Natural killer cell treated with Interleukin-12 subunit alpha and Interleukin-12 subunit beta and Interleukin-15 and Interleukin-18, amount 100 ng/mL, for 72 hours (primary cell): ENCODE measurements at places on chromosomes 5 and 9. TPM values are rescaled to one million over a fixed set of nuclear protein-coding genes. Genes with fewer than 3 reads are reported as not detected.

GRCh38 chr5:114360357-114360756 lies 1.5 kb upstream of the KCNN2 start:
- no peak for DNase-seq
- no peak overlapping the region for H3K4me3 ChIP-seq
- H3K27me3 ChIP-seq, result peaks cover 19% of the 10 kb centered on the region
- H3K4me1 ChIP-seq, result no peaks in the 10 kb centered on the region
- H3K27ac ChIP-seq, result no peak overlapping the region
- no peaks in the 10 kb centered on the region for H3K36me3 ChIP-seq

DNA sequence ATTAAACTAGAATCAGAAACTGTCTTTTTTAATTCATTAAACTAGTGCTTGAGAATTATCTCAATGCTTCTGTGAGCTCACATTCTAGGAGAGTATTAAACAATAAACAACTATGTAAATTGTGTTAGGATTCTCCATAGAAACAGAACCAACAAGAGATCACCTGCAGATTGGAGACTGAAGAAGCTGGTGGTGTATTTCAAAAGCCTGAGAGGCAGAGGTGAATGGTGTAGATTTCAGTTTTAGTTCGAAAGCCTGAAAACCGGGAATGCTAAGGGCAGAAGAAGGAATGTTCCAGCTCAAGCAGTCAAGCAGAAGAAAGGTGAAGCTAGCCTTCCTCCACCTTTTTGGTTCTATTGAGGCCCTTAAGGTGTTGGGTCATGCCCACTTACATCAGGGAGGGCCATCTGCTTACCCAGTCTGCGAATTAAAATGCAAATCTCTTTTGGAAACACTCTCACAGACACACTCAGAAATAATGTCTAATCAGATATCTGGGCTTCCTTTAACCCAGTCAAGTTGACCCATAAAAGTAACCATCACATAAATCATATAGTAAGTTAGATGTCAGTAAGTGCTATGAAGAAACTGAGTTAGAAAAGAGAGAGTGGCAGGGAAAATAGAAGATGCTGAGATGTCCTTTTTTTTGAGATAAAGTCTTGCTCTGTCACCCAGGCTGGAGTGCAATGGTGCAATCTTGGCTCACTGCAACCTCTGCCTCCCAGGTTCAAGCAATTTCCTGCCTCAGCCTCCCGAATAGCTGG lies 291.5 kb downstream of the ARRDC3 start:
- H3K27ac ChIP-seq, result no peak overlapping the region
- H3K36me3 ChIP-seq, result no peaks in the 10 kb centered on the region
- H3K4me1 ChIP-seq, result peaks cover 18% of the 10 kb centered on the region
- DNase-seq, result no peak
- H3K4me3 ChIP-seq, result no peak overlapping the region
- H3K27me3 ChIP-seq, result no peaks in the 10 kb centered on the region

DNA sequence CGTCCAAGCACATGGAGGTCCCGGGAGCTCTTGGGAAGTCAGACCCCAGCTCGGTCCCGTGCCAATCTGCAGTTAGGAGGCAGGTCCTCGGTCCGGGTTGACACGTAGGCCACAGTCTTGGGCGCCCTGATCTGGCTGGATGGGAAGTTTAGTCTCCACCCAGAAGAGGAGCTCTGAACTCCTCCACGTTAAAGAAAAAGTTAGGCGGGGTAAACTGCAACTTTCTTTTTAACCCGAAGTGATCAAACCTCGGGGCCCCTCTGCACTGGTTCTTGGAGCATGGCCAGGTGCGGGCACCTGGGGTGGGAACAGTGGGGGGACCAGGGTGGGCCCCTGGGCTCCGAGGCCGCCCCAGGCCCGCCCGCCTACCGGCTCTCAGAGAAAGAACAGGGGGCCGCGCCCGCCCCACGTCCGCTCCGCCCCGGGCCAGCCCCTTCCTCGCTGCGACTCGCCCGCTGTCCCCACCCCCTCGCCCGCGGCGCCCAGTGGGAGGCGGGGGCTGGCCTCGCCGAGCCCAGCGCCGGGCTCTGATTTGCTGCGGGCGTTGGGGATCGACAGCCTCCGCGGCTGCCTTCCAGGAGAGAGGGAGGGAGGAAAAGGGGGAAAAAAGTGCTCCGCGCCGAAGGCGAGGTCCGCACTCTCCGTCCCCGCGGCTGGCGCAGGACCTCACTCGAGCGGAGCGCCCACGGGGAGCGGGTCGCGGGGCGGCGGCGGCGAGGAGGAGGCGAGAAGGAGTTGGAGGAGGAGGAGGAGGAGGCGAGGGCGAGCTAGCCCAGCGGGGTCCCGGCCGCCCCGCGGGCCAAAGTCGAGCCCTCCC lies at the start of gene COL5A1:
TSS of gene COL5A1 (plus strand) at position 631 of the 817 bp plus-strand sequence. CDS start 385 bp downstream, outside the sequence.
- no peak within 1 kb of the TSS for H3K27ac ChIP-seq
- H3K4me3 ChIP-seq, result no peak within 1 kb of the TSS
- no peak for DNase-seq
- no peaks in the 10 kb centered on the region for H3K4me1 ChIP-seq

- no peak within 1 kb of the TSS for H3K27ac ChIP-seq
- no peak for DNase-seq
- H3K36me3 ChIP-seq, result no peaks in the 10 kb centered on the region
- no peaks in the 10 kb centered on the region for H3K4me1 ChIP-seq
These were observed at the start of gene PLEKHG4B for GRCh38 chr5:91556-92263. PLEKHG4B (plus strand) TSS chr5:92168; CDS start chr5:92232, 64 bp downstream.

DNA sequence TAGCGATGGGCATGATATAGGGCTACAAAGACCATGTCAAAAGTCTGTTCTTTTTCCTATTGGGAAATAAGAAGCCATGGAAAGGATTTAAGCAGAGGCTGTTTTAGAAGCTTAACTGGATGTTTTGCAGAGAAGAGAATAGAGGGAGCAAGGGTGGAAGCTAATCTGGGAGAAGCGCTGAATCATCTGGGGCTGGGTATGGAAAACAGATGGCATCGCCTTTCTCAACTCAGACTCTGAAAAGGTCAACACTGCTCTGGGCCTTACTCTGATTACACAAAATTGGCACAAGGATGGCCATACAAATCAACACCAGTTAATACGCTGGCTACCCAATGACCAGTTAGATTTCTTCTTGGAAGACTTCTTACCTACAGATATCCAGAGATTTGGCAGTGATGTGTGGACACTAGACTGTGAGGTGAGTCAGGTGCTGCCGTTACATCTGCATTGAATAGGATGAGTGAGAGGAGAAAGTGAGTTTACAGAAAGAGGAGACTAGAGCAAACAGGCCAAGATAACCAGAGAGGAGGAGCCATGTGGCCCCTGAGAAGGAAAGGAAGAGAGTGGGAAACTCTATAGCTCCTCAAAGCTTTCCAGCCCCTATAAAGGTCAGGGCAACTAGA lies 6.2 kb upstream of the TCERG1 start:
- H3K4me1 ChIP-seq, result no peaks in the 10 kb centered on the region
- H3K36me3 ChIP-seq, result no peaks in the 10 kb centered on the region
- H3K27ac ChIP-seq, result no peak overlapping the region
- peaks cover 16% of the 10 kb centered on the region for H3K27me3 ChIP-seq
- DNase-seq, result no peak

- DNase-seq, result no peak
- H3K4me1 ChIP-seq, result peaks cover 6% of the 10 kb centered on the region
- H3K4me3 ChIP-seq, result no peak overlapping the region
These were observed 48.7 kb upstream of the TTC39B start for GRCh38 chr9:15355669-15356068.

DNA sequence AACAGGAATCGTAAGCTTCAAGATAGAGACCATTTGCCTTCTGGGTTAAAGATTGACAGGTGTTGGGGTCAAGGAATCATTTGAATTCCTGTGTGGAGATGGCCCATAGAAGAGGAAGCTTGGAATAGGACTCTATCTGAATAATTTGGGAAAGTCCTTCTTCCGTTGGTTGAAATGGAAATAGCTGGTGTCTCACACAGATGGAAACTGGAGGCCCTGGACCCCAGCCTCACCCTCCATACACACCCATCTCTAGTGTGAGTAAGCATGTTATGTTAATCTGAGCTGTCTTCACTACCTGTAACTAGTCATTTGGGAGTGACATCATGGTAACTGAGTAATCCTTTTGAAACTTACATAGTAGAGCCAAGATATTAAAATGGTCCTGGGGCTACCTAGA lies 184.4 kb downstream of the CD180 start:
- H3K4me3 ChIP-seq, result no peak overlapping the region
- H3K4me1 ChIP-seq, result peaks cover 7% of the 10 kb centered on the region
- DNase-seq, result no peak
- H3K27ac ChIP-seq, result no peak overlapping the region
- no peaks in the 10 kb centered on the region for H3K36me3 ChIP-seq
- H3K27me3 ChIP-seq, result no peaks in the 10 kb centered on the region

Gene FREM1
- not detected for total RNA-seq

- H3K36me3 ChIP-seq, result no peaks in the 10 kb centered on the region
- peak overlapping the region; percentile 86 for H3K4me3 ChIP-seq
- H3K27ac ChIP-seq, result peak overlapping the region; percentile 80
- peaks cover 34% of the 10 kb centered on the region for H3K4me1 ChIP-seq
- DNase-seq, result no peak
These were observed 240.9 kb downstream of the TLE4 start for GRCh38 chr9:79812507-79813257.

DNA sequence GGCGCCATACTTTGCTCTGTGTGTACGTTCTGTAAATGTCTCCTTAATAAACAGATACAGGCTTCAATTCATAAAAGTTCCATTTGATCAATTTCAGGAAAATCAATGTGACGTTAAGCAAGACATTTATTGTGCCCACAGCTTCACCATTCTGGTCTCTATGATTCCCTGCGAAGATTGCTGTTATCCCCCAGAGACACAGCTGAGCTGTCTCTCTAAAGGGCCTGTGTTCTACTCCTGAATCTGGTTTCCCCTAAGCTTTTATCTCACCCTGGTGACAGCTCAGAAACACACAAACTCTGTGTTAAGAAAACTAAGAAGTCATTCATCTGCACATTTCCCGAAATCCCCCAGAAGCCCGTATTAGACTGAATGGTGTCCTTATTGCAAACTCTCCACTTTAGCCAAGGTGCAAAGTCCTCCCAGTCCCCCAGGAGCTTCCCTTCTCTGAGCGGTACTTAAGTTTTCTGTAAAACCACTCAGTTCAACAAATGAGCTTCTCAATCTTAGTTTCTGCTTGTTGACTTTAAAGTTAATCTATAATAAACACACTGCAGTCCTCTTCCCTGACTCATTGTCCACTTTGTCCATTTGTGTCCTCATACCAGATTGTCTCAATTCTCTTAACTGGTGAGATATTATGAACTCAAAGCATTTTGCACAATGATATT lies 1.4 kb upstream of the C5orf15 start:
- no peaks in the 10 kb centered on the region for H3K27me3 ChIP-seq
- peak overlapping the region; percentile 88 for H3K4me3 ChIP-seq
- peaks cover 36% of the 10 kb centered on the region for H3K4me1 ChIP-seq
- H3K27ac ChIP-seq, result peak overlapping the region; percentile 75
- no peak for DNase-seq

Gene BTNL8
- not detected for total RNA-seq

DNA sequence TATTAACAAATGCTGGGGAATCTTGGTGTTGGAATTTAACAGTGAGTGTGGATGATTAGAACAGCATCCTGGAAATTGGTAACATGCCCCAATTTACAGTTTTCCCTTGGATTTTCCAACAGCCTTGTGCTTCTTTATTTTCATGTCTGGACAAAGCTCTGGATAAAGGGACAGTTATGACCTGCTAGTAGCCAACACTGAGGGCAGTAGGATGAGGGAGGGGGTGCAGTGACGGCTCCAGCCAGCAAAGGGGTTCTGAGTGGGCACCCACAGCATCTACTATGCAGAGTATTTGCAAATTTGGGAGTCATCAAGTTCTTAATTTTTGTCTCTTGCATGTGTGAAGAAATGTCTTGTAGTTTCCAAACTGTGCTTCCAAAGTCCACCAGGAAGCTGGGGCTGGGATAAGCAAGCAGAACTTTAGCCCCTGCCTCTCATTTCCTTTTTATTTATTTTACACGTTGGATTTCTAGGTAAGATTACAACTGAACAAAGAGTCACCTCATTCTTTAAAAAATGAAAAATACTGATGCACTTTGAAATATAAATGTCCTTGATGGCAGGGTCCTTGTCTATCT lies 63.0 kb upstream of the SELENOP start:
- H3K27ac ChIP-seq, result no peak overlapping the region
- H3K36me3 ChIP-seq, result peaks cover under 1% of the 10 kb centered on the region
- no peak overlapping the region for H3K4me3 ChIP-seq

GRCh38 chr5:35963381-35963843 lies 25.0 kb upstream of the CAPSL start:
- no peak overlapping the region for H3K4me3 ChIP-seq
- peaks cover 7% of the 10 kb centered on the region for H3K27me3 ChIP-seq
- no peak overlapping the region for H3K27ac ChIP-seq
- no peaks in the 10 kb centered on the region for H3K36me3 ChIP-seq

Gene CD274
- 242 TPM for total RNA-seq

- peaks cover 14% of the 10 kb centered on the region for H3K36me3 ChIP-seq
- H3K27ac ChIP-seq, result peak within 1 kb of the TSS; percentile 96
- no peaks in the 10 kb centered on the region for H3K27me3 ChIP-seq
These were observed at the start of gene TRIM52 for GRCh38 chr5:181260720-181261319. TRIM52 (minus strand) TSS chr5:181261143; CDS start chr5:181260813, 330 bp downstream.

- H3K36me3 ChIP-seq, result peaks cover 5% of the 10 kb centered on the region
- no peaks in the 10 kb centered on the region for H3K27me3 ChIP-seq
- H3K27ac ChIP-seq, result no peak overlapping the region
- H3K4me3 ChIP-seq, result no peak overlapping the region
- DNase-seq, result no peak
- no peaks in the 10 kb centered on the region for H3K4me1 ChIP-seq
These were observed 29.0 kb upstream of the PAPPA start for GRCh38 chr9:116124472-116125040.

Gene CTNND2
- not detected for total RNA-seq

Gene TRAF1
- total RNA-seq, result 145 TPM

GRCh38 chr9:115132648-115133047 lies 14.7 kb upstream of the TNC start:
- no peak overlapping the region for H3K27ac ChIP-seq
- H3K4me3 ChIP-seq, result no peak overlapping the region
- H3K27me3 ChIP-seq, result peaks cover 22% of the 10 kb centered on the region

Gene SH3RF2
- total RNA-seq, result 0.50 TPM
